ENCODE measurements at places on chromosomes 12 and 14.

- DNase-seq = peak; percentile 10
Measured at GRCh38 chr14:30610787-30611343, 11.3 kb upstream of the SCFD1 start.

GRCh38 chr12:50149311-50149710 is 17.9 kb downstream of the CERS5 start:
- no peak for DNase-seq

DNA sequence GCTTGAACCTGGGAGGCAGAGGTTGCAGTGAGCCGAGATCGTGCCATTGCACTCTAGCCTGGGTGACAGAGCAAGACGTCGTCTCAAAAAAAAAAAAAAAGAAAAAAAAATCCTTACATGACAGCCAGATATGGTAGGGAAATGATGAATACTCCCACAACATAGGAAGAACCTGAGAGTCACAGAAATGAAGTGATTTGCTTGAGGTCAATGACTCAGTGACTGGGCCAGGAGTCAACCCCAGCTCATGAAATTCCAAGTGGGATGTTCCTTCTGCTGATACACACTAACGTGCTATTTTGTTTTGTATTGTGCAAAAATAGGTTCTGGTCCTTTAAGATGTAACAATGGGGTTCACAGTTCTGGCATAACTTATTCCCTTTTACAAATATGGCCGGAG is 9.0 kb downstream of the RHOF start:
- no peak for DNase-seq

DNA sequence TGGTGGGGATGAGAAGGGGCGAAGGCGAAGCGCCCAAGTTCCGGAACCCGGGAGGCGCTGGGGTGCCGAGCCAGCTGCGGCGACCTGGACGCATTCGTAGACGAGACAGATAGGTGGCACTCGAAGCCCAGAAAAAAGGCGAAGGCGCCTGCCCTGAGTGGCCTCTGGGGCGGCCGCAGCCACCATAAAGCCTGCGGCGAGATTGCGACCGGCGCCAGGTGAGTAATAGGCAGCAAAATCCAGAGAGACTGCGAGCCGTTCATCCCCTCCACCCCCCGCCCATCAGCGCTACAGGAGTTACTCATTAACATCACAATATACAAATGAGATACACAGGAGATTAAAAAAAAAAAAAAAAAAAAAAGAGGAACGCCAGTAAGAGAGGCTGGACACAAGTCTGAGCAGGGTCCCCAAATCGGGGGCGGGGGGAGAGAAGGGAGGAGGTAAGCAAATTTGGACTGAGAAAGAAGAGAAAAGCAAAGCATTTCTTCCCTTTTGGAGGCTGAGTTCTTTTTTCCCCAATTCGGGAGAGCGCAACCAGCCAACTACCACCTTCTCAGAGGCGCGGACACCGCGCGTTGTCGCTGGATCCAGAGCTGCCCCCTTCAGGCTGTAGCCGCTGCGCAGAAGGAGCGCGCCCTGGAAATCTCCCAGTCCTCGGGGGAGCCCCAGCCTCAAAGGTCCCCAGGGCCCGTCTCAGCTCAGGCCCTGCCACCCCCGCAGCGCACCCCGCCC is 15.7 kb downstream of the TBX3 start:
- peak; percentile 70 for DNase-seq

DNA sequence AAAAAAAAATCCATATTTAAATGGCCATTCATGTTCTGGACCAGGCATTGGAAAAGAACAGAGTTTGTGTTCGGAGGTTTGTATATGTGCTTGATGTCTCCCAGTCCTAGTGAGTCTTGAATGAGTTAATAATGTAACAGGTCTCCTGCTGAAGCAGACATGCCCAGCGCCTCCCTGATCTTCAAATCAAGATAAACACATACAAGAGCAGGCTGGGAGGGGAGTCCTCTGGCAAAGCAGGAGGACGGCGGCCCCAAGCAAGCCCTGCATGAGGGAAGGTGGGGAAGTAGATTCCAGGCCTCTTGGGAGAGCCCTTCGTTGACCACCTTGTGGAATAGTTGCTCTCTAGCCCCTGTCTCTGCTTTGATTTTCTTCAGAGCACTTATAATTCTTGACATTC is 156.3 kb downstream of the ZFP36L1 start:
- no peak for DNase-seq

- DNase-seq = no peak
Measured at GRCh38 chr14:100828031-100828769, 2.3 kb downstream of the MEG3 start.

GRCh38 chr14:102991376-102991775 is 66.0 kb downstream of the CDC42BPB start:
- DNase-seq = no peak

- no peak for DNase-seq
Measured at GRCh38 chr12:24769682-24770081, 179.2 kb downstream of the BCAT1 start.

DNA sequence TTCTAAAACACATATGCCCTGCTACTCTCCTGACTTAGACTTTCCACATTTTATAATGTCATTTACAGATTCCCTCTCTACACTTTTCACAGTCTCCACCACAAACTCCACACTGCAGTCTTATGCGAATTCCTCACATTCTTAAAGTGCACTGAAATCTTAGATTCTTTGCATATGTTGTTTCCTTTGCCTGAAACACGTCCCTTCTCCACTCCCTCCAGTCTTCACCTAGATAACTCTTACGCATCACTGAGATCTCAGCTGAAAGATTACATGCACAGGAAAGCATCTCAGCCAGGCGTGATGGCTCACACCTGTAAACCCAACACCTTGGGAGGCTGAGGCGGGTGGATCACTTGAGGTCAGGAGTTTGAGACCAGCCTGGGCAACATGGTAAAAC is 3.8 kb upstream of the ARHGAP9 start:
- no peak for DNase-seq

GRCh38 chr14:76929927-76930326 is 98.6 kb downstream of the IRF2BPL start:
- peak; percentile 44 for DNase-seq

GRCh38 chr12:19462406-19462805 is 23.1 kb downstream of the AEBP2 start:
- no peak for DNase-seq

DNA sequence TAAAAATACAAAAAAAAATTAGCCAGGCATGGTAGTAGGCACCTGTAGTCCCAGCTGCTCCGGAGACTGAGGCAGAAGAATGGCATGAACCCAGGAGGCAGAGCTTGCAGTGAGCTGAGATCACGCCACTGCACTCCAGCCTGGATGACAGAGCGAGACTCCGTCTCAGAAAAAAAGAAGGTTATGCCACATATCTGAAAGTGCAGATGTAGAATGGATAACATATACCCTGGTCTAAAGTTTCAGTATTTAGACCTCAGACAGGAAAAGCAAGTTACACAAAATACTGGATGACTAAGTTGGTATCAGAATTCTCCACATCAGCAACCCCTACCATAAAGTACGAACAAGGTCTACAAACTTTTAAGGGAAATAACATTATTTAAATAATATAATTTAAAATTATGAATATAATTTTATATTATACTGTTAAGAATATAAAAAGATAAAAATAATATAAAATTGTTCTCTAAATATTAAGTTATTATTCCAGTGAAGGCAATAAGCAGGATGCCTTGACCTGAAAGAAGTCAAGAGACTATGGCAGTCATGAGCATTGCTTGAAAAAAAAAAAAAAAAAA is 169.9 kb downstream of the CRADD start:
- no peak for DNase-seq
